ACHN (cell line): ENCODE measurements at places on chromosomes 6 and 20.

GRCh38 chr20:25250508-25250907 is 2.6 kb downstream of the PYGB start:
- DNase-seq = no peak

DNA sequence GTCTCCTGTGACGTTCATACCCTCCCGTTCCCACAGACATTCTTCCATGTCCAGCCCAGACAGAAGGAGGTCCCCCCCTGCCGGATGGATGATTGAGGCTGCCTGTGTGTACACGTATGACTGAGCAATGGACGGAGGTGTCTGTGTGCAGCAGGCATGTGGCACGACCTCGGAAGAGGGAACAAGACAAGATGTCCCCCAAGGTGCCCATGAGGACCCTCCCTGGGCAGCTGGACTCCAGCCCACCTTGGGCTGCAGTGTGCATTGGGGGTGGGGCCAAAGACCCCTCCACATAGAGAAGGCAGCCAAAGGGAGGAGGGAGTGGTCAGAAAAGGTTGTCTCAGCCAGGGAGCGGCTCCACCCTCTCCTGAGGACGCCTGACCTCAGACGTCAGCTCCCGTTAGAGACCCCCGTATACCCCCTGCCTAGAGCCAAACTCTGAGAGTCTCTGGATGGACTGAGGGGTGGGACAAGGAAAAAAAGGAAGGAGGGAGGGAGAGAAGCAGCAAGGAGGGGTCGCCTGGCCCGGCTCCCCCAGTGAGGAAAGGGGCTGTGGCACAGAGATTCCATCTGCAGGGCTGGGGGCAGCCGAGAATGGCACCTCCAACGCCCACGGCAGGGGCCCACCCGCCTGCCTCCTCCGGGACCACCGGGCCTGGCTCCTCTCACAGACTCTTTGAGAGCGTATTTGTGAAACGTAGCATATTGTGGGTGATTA is 92.9 kb upstream of the BHLHE23 start:
- no peak for DNase-seq

- DNase-seq = no peak
These were observed 302.6 kb downstream of the TAF4 start for GRCh38 chr20:61762886-61763739.

DNA sequence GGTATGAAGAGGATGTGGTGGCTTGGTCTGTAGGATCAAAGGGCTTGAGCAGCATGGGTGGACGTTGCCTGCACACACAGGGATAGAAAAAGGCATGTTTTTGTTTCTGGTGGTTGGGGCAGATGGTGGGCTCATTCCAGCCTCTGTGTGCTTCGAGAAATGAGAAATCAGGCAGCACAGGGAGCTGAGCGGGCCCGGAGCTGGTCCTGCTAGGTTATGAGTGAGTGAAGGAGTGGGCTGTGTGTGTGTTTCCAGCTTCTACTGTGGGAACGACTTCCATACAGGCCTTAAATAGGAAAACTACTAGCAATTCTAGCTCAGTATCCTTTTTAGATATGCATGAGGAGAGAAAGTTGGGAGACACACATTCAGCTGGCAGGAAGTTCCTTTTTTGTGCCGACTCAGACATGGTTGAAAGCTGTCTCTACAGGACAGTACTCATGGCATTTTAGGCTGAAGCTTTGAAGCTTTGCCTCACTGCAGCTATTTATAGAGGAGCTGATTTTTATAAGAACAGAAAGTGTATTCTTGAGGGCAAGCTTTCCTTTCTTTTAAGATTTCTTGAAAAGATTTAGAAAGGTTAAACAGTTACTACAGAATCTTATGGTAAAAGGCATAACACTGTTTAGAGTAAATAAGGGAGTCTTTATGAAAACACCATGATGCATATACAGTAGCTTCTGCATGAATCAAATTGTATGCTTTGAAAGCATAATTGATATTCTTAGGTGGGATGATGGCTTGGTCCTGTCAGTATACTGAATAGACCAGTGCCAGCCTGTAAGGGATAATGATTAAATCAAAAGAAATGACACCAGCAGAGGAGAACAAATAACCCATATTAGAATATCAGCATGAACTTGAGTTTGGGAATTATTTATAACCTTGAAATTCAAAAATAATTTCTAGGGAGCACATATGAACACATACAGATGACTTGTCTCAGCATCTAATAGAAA is 104.0 kb upstream of the MAN1A1 start:
- no peak for DNase-seq

GRCh38 chr6:33297406-33297955 is 1.3 kb downstream of the RGL2 start:
- no peak for DNase-seq

- DNase-seq = peak; percentile 62
These were observed 267.6 kb upstream of the FAM83B start for GRCh38 chr6:54579011-54579410.

DNA sequence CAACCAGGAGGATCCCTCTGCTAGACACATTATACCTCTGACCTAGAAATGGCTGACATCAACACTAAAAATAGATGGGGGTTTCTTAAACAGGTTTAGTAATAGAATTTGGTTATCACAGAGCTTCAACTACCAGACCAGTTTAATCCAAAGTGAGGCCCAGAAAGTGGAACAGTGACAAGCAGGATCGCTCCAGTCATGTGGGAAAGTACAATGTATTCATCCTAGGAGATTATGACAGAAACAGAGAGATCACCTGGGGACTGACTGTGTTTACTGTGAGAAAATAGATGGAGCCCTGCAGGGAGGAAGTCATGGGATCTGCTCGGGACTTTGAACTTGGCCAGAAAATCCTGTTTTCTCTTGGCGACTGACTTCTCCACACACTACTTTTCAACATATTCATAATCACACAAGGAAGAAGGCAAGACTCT is 238.7 kb upstream of the SOX4 start:
- DNase-seq = no peak

DNA sequence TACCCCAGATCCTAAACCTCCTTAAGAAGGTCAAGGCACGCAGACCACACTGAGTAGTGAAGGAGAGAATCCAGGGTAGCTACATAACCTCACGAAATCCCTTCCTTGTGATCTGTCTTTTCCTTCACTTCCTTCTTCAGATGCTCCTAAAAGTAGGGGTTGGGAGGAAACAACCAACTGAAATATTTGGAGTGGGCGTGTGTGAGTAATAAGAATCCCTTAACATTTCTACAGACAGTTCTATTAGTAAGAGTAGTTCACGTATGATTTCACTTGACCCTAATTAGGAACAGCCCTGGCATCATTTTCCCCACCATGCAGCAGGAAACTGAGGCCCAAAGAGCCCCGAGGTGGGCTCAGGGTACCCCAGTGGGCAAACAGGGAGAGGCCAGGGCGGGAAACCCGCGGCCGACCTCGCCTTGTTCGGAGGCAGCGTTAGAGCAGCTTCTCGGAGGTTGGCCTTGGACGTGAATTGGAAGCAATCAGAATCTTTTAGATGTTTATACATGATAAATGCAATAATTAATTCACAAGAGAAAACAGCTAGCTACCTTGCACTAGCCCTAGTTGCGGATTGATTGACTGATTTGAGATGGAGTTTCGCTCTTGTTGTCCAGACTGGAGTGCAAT is 859 bp upstream of the RAE1 start:
- DNase-seq = no peak

DNA sequence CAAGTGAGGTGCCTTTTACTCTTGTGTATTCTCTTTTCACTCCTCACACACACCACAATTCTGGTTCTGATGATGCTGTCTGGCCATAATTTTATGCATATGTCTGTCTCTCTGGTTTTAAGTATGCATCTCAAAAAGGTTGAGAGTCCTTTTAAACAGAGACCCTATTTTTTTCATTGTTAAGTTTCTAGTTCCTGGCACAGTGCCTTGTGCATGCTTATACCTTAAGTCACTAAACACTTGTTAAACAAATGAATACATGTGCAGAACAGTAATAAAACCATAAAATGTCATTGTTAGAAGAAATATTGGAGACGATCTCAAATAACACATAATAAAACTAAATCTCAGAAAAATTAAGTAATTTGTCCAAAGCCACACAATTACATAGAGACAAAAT is 7.9 kb downstream of the ROS1 start:
- no peak for DNase-seq

DNA sequence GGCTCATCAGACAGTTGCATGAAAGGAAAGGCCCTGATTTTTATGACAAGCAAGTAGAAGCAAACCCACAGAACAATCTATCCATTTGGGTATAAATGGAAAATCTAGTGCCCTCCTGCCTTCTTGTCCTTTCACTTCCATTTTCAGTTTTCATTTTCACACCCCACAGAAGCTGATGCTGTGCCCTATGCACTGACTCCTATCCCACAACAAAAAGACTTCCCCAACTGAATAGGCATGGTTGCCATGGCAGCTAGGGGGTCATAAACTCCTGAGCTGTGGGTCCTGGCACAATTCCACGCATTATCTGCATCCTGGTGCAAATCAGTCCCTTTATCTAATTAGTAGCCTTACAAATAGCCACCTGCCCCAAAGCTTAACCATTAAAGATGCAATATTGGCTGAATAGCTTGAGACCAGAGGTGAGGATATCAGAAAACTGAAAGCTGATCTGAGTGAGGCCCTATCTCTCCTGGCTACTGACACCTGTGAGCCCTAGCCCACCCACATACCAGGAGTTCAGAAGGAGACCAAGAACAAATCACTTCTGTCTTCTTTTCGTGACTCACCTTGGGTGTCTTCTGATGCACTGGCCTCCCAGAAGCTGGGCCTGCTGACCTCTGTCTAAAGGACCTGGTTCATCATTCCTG is 34.9 kb upstream of the HEY2 start:
- no peak for DNase-seq

GRCh38 chr6:25122622-25123237 is 156.4 kb upstream of the CARMIL1 start:
- no peak for DNase-seq

DNA sequence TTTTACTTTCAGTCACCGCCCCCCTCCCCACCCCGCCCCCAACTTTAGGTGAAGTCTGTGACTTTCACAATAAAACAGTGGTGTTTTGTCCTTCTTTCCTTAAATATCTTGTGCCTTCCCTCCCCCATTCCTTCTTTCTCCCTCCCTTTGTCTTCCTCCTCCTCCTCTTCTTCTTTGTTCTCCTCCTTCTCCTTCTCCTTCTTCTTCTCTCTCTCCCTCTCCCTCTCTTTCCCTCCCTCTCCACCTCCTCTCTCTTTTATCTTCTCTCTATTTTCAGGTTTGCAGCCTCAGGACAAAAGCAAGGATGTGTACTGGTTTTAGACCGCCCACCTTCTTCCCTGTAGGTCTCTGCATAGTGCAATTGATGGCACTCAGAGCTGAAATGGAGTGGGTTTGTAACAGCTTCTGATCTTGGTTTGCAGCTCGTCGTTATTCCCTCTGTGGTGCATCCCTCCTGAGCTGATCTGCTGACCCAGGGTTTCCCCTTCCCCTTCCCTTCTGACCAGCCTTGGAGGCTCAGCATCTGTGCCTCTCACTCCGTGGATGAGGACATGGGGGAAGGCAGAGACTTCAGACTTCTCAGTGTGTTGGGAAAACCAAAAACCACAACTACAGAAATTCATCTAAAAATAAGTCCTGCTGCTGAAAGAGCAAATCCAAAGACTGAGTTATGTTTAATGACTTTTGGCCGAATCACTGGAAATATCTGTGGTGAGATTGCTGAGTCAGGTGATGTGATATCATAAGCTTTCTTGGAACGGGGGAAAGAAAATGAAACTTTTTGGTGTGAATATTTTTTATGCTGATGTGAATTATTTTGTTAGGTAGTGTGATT is 6.9 kb downstream of the VGLL2 start:
- no peak for DNase-seq

DNA sequence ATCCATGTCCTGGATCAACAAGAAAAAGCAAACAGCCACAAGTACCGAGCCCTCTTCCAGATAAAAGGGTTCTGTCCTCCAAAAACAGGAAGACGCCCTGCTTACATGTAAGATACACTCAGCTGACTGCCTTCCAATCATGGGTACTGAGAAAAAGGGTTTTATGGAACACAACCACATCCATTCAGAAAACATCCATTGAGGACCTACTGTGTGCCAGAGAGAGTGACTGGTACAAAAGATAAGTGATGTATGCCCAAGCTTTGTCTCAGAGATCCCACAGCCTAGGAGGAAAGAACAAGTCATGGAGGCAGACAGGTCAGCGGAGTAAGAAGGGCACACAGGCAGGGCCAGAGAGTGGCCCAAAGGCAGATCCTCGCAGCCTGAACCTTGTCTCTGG is 94.8 kb upstream of the SSTR4 start:
- no peak for DNase-seq

DNA sequence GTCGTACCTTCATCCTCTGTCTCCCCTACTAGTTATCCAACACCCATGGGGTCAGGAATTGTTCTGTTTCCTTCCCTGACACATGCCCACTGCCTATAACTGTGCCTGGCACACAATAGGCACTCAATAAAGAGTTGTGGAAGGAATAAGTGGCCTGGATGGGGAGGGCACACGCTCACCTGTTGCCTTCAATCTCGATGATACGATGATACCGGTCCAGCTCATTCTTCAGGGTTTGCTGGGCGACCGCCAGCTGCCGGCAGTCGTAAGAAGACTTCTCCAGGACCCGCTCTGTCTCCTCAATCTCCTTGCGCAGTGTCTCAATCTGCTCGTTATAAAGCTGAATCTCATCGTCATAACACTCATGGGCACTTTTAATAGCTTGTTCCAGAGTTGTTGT is 32.5 kb downstream of the BFSP1 start:
- no peak for DNase-seq

GRCh38 chr6:147218797-147219196 is 14.6 kb downstream of the STXBP5 start:
- DNase-seq = no peak

- DNase-seq = no peak
These were observed 34.2 kb upstream of the KAT14 start for GRCh38 chr20:18103497-18103896.

- no peak for DNase-seq
These were observed 174.3 kb upstream of the NRSN1 start for GRCh38 chr6:23951691-23952090.

DNA sequence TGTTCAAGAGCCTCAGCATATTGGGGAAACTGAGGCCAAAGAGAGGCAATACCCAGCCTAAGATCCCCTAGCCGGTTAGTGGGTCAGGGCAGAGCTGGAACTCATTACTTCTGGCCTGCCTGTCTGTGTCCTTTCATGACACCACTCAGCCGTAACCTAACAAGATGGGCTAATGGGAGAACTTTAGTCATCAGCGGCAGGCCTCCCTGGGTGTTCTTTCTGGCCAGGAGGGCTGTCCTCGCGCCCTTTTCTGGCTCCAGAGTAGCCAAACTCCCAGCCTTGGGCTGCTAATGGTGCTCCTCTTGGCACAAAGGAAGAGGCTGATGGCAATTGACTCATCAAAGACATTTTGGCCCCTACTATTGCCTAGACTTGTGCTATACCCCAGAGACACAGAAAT is 76.6 kb downstream of the NCR2 start:
- peak; percentile 35 for DNase-seq

GRCh38 chr6:37048851-37049757 is 43.6 kb downstream of the FGD2 start:
- peak; percentile 16 for DNase-seq

DNA sequence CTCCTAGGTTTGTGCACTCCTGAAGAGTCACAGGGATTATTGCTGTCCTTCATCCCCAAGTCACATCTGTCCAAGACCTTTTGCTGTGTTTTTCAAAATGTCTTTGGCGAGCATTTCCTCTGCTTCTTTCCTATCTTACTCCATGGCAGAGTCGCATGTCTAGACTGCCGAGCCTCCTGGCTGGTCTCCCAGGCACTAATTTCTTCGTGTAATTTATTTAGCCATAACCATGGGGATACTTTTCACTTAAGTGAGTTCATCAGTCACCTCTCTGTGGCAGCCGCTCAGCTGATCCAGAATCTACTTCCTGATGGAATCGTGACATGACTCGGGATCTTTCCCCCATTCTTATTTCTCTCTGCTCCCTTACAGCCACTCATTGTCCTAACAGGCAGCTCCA is 25.8 kb downstream of the ADGRF5 start:
- DNase-seq = no peak
